ENCODE measurements at places on chromosomes 2 and 18. TPM values are rescaled to one million over a fixed set of nuclear protein-coding genes. Genes with fewer than 3 reads are reported as not detected.

FEV gene
- not detected for total RNA-seq

ZSWIM2 gene
- total RNA-seq: not detected

MAL gene
- total RNA-seq: 0.22 TPM

PPP1CB gene
- 133 TPM for total RNA-seq

CIDEA gene
- total RNA-seq: 0.23 TPM

NTSR2 gene
- not detected for total RNA-seq

SCTR gene
- total RNA-seq: 0.09 TPM

EVX2 gene
- total RNA-seq: not detected

All from WTC11 (cell line).